ENCODE measurements at places on chromosomes 5 and 9.

DNA sequence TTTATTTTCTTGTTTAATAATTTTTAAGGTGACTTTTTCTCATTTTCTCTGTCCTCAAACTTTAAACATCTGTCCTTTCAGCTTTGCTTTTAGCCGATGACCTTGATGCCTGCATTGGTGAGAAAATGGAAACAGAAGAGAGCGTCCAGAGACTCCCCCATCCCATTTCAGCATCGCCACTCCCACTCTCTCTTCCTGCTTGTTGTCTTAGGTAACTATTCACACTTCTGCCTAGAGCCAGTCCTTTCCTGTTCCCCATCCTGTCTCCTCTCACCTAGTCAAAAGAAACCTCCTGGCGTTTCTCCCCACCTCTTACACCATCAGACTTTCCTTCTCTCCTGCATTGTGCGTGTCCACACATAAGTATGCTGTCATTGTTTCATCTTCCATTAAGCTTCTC lies 124.6 kb downstream of the MAST4 start:
- no peak for DNase-seq

GRCh38 chr5:17305964-17306725 lies 88.7 kb downstream of the BASP1 start:
- DNase-seq: no peak

GRCh38 chr5:10307206-10308148 lies at the start of gene CMBL:
Gene CMBL (minus strand): TSS chr5:10307902. CDS start chr5:10290762, 17,140 bp downstream.
- peak; percentile 37 for DNase-seq

GRCh38 chr5:78716206-78716605 lies 67.6 kb upstream of the LHFPL2 start:
- DNase-seq: no peak

DNA sequence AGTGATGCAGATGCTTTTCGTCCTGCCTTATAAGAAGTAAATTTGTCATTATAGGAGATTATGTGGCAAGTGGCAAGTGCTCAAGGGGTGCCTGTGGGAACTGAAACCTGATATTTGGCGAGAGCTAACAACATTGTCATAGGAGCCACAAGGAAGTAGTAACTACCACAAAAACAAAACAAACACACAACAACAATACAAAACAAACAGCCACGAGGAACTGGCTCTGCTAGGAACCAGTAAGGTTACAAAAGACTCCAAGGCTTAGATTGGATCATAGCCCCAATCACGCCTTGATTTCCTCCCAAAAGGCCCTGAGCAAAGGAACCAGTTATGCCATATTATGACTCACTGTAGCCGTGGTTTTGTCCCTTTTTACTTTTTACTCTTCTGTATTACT lies 1045.2 kb downstream of the CDH12 start:
- DNase-seq: no peak

DNA sequence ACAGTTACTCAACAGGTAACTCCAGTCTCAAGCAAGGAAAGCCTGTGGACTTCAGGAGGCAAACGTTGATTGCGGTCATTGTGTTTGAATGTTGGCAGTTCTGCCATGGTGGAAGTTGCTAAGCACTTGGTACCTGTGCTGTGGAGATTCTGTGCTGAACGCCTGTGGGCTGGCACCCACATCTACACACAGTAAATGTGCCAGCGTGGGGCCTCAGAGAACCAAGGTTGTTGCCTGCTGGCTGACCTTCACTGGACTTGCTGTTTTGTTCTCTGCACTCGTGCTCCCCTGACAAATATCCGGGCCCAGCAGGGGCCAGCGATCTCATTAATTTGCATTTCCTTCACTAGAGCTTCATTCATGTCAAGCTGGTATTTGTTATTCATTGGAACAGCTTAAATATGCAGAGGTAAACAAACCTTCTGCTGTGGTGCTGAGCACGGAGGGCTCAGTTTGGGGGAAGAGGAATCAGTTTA lies 141.8 kb downstream of the PRKACG start:
- no peak for DNase-seq

GRCh38 chr9:84079994-84080393 lies 99.4 kb downstream of the RMI1 start:
- no peak for DNase-seq

DNA sequence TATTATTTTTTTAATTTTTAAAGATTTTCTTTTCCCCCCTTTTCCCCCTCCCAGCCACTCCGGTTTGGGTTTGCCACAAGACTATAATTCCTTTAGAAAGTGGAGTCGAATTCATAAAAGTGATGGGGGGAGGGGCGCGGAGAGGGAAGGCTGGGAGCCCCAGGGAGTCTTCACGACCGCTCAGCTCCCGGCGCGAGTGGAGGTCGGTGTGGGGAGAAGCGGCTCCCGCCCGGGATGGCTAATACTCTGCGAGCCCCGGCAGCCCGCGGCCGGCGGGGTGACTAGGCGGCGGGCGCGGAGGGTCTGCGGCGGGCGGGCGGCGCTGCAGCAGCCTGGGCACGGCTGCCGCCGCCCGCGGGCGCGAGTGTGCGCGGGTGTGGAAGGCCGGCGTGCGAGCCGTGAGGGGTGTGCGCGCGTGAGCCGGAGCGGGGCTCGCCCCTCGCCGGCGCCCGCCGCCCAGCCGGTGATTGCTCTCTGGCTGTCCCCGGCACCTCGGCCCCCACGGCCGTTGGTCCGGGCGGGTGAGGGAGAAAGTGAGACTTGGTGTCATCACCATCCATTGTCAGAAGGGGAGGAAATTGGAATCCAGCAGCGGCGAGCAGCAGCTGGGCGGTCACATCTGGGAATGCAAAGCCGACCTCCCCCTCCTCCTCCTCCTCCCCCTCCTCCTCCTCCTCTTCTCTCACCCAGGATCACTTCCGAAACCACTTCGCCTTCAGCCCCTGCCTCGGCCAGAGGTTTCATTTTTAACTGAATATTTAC lies at the start of gene PARP8:
PARP8 (plus strand) TSS at position 377 of the 762 bp plus-strand sequence. CDS start 459 bp downstream, outside the sequence.
- peak; percentile 42 for DNase-seq

DNA sequence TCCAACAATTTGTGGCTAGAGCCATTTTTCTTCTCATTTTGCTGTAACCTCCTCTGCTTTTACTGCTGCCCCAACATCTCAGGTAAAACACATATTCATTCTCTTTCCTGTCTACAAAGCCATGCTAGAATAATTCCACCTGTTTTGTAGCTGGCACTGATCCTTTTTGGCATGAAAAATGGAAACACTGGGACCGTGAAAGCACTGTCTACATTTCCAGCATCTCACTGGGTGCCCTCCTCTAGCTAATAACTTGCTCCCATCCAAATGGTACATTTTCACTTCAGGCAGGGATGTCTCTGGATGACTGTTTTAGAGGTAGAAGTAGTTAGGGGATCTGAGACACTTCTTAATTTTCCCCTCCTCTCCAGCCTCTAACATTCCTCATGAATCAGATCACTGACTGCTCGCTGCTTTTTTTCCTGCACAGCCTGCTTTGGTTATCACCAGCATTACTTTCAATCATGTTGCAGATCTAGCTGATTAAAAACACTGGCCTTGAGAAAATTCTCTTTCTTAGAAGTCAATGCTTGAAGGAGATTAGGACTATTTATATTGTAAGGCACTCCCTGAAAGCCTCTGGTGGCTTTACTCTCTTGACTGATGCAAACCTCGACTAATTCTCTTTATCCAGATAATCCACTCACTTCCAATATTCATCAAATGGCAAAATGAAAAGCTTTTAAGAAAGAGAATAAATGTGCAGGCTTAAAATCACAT lies 1312.6 kb upstream of the DMAC1 start:
- no peak for DNase-seq

GRCh38 chr5:170430866-170431437 lies 41.8 kb upstream of the KCNMB1 start:
- DNase-seq: no peak

- DNase-seq: no peak
Measured at GRCh38 chr9:129612815-129613519, 7.9 kb downstream of the C9orf50 start.

- DNase-seq: no peak
Measured at GRCh38 chr5:68644971-68645370, 429.4 kb downstream of the PIK3R1 start.

- no peak for DNase-seq
Measured at GRCh38 chr9:115234094-115234493, 116.1 kb upstream of the TNC start.

DNA sequence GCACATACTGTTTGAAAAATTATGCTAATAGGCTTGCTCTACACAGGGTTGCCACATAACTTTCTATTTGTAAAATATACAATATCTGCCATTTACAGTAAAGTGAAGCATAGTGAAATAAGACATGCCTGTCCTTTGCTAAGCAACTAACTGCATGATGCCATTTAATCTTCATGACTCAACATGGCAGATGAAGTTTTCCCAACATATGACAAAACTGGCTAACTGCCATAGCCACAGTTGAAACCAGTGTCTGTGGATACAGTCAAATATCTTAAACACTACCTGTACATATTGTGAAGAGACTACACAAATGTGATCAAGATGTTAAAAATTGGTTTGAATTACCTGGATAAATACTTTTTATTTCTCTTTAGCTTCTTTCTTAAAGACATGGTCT lies 3.1 kb upstream of the DMAC1 start:
- DNase-seq: no peak

DNA sequence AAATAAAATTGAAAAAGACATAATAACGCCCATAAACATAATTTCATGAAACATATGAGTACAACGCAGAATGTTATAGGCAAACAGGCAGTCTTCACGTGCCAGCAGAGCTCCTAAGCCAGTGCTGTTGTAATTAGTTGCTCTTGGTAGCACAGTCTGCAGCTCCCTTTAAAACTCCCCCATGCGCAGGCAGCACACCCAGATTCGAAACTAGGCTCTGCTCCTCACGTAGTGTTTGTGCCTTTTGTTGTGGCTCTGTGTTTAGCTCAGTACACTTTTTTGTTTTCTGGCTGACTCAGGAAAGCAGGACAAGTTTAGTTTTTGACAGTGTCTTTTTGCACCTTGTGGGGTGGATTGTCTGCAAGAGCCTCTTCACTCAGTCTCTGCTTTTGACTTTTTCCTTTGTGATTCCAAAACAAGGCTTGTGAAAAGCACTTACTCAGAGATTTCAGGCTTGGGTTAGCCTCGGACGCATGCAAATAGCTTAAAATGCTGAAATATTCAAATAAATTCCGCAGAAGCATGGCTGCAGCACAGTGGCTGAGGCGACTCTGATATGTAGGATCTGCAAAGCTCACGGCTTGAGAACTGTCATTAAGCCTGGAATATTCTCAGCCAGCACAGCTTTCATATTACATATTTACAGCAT lies 113.6 kb downstream of the IRX1 start:
- no peak for DNase-seq

GRCh38 chr9:19050637-19051591 lies 1.7 kb downstream of the RRAGA start:
- no peak for DNase-seq

- no peak for DNase-seq
Measured at GRCh38 chr5:32852976-32853375, 141.9 kb downstream of the NPR3 start.

Measured in activated naive CD4-positive, alpha-beta T cell treated with anti-CD3 and anti-CD28 coated beads for 36 hours (primary cell).